ENCODE measurements at places on chromosomes 11 and 22.

DNA sequence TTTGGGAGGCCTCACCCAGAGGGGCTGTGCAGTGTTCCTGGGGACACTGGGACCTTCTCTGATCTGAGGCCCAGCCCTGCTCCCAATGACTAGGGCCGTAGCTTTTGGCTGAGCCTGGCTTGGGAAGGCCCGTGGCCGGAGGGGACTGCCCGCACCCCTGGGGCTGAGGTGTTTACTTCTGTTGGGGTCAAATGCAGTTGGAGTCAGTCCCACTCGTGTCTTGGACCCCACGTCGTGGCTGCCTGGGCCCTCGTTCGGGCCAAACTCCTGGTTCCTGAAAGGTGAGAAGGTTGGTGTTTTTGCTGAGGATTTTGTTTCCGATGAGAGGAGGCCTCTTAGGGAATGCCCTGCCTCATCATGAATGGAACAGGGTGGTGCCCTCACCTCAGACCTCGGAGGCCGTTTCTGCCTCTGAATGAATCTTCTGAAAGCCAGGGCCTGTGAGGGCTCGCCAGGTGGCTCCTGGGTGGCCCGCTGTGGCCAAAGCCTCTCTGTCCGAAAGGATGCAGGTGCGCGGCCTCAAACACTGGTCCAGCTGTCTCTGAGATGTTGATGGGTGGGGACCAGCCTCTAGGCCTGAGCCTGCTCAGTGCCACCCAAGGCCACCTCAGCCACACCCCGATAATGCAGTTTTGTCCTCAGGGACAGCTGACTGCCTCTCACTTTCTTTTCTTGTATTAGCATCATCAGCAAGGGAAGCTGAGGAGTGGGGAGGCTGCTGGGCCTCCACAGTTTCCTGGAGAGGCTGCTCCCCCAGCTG lies 40.3 kb upstream of the A4GALT start:
- DNase-seq: no peak

DNA sequence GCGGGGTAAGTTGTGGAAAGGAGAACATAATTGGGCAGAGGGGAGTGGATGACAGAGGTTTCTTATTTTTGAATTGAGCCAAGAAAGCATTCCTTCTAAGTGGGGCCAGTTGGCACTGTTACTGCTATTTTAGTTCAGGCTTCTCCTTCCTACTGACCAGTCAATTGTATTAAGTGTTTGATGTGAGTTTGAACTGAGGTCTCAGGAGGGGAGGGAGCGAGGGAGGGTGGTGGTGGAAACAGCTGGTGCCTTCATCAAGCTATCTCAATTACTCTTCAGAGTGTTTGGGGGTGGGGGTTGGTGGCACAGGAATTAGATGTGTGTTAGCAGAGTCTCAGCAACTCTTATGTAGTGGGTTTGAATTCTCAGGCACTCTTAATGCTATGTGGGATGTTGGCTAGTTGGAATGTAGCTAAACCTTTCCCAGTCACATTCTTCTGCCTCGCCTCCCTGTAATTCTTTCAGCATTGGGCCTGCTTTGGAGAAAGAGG lies 14.5 kb downstream of the CTNND1 start:
- DNase-seq: no peak

- DNase-seq: no peak
Observed at GRCh38 chr11:102001657-102002338, 45.4 kb upstream of the CFAP300 start.

DNA sequence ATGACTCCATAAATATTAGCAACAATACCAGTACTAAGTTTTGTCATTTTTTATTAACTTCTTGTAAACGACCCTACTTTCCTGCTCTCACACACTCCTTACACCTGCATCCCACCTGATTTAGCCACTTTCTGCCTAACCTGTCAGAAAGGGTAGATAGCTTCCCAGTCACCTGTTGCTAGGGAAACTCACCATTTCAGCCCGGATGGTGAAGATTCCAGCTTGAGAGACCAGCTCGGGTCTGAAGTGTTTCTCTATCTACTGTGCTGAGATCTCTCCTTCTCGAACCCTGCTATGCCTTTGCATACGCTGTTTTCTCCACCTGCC lies at the start of gene PARVG:
Gene PARVG, plus strand, starts transcription at position 220 of the 327 bp plus-strand sequence. CDS start 2,405 bp downstream, outside the sequence.
- DNase-seq: peak; percentile 79

GRCh38 chr11:133104009-133104744 lies 428.1 kb downstream of the OPCML start:
- DNase-seq: no peak

DNA sequence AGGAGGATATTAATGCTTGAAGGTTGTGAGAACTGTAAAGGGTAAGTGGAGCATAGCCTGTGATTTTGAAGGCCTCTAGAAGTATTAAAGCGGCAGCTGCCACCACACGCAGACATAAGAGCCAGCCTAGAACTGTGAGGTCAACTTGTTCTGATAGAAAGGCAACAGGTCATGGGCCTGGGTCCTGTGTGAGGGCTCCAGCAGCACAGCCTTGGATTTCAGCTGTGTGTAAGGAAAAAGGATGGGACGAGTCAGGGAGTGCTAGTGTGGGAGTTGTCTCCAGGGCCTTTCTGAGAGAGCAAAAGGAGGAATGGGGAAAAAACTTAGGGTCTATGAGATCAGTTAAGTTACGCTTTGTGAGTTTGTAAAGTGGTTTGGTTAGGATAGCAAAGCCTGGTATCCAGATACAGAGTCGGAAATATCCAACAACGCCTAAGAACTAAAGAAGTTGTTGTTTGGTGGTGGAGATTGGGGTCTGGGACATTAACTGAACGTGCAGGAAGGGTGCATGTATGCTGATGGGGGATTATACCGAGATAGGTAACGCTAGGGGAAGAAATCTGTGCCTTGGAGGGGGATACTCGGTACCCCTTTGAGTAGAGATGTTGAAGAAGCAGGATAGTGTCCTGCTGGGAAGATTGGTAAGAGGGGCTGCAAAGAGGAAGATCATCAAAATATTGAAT lies 17.4 kb upstream of the ANO1 start:
- peak; percentile 5 for DNase-seq

- peak; percentile 72 for DNase-seq
Observed at GRCh38 chr22:46593211-46593681, 26.9 kb upstream of the GRAMD4 start.

DNA sequence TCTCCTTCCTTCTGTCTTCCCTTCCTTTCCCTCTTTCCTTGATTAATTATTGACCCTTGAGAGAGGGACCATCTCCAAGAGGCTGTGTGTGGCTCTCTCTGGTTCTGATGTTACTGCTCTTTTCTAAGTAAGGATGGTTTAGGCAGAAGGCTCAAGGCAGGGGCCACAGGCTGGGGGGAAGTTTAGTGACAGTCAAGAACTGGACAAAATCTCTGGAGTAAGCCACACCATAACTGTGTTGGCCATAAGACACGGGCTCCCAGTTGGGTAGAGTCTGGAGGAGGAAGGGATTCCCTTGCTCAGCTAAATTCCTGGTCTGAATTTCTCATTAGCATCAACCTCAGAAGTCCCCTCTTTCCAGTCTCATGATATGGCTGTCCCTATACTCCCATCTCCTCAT lies 74.7 kb downstream of the BUD13 start:
- DNase-seq: no peak

GRCh38 chr11:34631737-34632104 lies 10.8 kb downstream of the EHF start:
- DNase-seq: no peak

DNA sequence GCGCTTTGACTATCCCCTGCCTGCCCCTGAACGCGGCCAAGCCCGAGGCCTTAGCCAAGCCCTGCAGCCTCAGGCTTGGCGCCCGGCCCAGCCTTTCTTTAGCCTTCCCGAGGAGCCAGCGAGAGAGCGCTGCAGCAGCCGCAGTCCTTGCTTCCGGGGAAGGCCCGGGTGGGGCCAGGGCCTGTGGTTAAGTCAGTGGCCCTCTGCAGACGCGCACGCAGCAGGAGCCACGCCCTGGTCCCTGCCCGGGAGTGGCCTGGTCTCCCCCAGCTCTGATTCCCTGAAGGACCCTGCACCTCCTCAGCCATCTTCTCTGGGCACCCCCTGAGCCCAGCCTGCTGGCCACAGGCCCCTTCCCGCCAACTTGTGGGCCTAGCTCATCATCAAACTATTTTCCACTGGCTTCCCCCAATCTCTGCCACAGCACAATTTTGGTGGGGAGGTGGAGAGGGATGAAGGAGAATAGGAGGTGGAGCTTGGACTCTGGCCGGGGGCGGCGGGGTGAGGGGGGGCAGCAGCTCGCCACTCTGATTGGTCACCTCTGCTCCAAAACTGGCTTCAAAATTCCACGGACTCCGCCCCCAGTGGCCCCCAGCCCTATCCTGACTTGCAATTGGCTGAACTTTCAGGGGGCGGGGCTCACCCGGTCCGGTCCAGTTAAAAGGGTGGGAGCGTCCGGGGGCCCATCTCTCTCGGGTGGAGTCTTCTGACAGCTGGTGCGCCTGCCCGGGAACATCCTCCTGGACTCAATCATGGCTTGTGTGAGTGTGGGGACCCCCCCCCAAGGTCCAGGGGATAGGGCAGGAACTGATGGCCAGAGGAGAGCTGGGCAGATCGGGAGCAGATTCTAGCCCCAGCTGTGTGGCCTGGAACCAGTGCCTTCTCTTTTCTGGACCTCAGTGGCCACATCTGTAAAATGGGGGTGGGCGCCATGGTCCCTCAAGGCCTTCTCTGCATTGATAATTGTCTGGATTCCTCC lies at the start of gene LGALS1:
Gene LGALS1, plus strand, starts transcription at position 686 of the 979 bp plus-strand sequence. Its CDS starts 67 bp downstream, at position 753.
- DNase-seq: peak; percentile 93

DNA sequence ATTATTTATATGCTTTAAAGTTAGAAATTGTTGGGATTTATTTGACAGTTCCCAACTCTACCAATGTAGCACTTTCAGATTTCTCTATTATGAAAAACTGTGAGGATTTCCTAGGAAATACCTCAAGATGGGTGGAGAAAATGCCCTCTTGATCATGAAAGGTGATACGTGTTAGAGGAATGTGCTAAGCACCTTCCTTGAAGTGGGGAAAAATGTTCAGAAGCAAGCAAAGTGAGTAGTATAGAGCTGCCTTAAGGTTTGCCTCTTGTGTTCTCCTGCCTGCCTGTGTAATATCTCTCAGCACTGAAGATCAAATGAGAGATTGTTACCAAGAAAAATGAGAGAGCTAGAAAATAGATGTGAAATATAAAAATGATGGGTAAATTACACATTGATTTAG lies 58.2 kb downstream of the YAP1 start:
- no peak for DNase-seq

GRCh38 chr11:68459886-68460740 lies 439 bp upstream of the PPP6R3 start:
- peak; percentile 97 for DNase-seq

GRCh38 chr11:32297611-32298011 lies 137.7 kb downstream of the WT1 start:
- DNase-seq: no peak

GRCh38 chr11:83166193-83166866 lies 9.4 kb downstream of the PCF11 start:
- no peak for DNase-seq

DNA sequence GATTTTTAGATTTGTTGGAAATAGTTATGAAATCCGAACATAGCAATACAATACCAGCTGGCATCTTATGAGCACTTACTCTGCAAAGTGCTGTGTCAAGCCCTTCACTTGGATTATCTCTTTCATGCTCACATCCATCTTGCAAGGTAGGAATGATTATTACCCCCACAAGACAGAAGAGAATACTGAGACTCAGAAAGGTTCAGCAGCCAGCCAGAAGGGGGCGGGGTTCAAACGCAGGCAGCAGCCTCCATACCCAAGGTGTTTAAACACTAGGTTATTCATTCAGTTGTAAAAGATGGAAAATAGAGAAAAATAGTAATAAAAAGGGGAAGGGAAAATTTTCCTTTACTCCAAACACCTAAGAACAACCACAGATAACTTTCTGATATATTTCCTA lies 158.5 kb downstream of the CCDC34 start:
- DNase-seq: no peak

GRCh38 chr11:99198215-99198614 lies 177.5 kb downstream of the CNTN5 start:
- no peak for DNase-seq

DNA sequence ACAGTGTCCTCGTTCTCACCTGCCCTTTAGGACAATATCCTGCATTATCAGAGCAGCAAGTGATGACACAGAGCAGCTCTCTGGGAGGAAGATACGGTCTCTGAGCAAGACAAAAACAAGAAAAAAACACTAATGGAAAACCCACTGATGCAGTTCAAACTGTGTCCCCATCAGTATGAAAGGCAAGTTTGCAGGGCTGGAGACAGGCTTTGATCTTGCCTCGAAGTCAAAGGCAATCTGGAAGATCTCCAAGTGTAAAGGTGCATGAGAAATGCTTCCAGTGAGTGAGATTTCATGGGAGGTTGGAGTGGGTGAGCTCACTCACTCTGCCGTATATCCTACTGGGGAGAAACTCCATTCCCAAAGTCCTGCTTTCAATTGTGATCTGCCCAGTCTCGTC lies 157.5 kb downstream of the KIRREL3 start:
- no peak for DNase-seq

DNA sequence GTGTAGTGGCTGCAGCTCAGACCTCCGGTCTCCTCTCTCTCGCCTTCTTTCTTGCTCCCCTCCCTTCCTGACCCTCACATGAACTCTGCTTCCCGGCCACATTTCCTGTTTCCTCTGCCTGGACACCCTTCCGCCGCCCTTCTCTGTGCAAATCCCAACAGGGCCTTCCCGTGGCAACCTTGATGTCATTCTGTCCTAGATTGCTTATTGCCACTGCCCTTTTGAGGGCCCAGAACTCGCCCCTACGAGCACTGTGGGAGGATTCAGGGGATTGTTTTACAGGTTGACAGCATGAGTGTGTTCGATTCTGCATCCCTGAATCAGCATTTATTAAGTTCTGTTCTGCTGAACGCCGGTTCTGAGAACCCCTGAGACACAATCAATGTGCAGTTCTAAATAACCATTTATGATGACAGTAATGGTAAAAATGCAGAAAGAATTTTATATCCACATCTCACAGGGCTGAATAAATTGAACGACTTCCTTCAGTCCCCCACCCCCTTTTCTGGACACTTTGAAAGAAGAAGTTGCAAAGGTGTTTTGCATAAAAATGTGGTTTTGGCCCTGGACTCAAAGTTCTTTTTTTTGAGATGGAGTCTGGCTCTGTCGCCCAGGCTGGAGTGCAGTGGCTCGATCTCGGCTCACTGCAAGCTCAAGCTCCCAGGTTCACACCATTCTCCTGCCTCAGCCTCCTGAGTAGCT lies 6.4 kb downstream of the BATF2 start:
- DNase-seq: no peak

GRCh38 chr11:95230810-95231126 lies 234 bp downstream of the SESN3 start:
- no peak for DNase-seq

DNA sequence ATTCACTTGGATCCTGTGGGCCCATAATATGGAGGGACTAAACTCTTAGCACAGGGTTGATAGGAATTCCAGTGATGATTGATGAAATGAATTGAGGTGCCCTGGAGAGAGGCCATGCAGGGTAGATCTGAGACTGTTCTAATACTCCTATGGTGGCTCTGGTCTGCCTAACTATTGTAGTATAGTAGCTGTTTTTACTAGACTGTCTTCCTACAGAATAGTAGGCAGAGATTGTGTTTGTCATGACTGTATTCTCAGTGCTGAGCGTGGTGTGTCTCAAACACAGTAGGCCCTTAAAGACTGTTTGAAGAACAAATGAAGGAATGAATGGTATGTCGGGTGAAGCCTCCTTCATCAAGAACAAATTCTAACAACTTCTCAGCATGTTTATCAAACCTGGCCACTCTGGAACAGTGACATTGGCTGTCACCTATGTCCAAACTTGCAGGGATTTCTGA lies 107.0 kb upstream of the SESN3 start:
- no peak for DNase-seq

- no peak for DNase-seq
Observed at GRCh38 chr22:37660709-37661045, 2.2 kb downstream of the PDXP start.

All from activated CD8-positive, alpha-beta memory T cell treated with anti-CD3 and anti-CD28 coated beads, Interleukin-2, amount 10 ng/mL, durations not matched to agents 7 days and 5 days (primary cell).